A549 treated with dexamethasone at 1 μM for 4 hours (cell line): ENCODE measurements at places on chromosomes 7 and 10. TPM values are rescaled to one million over a fixed set of nuclear protein-coding genes. Genes with fewer than 3 reads are reported as not detected.

Gene HOXA11
- total RNA-seq = 0.36 to 0.63 TPM (median 0.56 TPM) in 5 replicates

Gene NPSR1
- total RNA-seq = not detected in 5 replicates

Gene CNNM1
- total RNA-seq = 24.4 to 34.0 TPM (median 28.5 TPM) in 5 replicates

Gene TRIM56
- total RNA-seq = 9.8 to 19.3 TPM (median 17.2 TPM) in 5 replicates

Gene SKIDA1
- 0.96 to 1.4 TPM (median 1.2 TPM) in 5 replicates for total RNA-seq

Gene ZNF804B
- total RNA-seq = not detected in 5 replicates

Gene VCL
- 174 to 265 TPM (median 230 TPM) in 5 replicates for total RNA-seq

Gene MOGAT3
- total RNA-seq = 0.20 TPM in 1 of 5 replicates, not detected in the others

Gene LIPM
- total RNA-seq = not detected in 5 replicates

Gene MET
- total RNA-seq = 68.4 to 99.2 TPM (median 83.8 TPM) in 5 replicates
